ENCODE measurements at places on chromosomes 1 and 21.

GRCh38 chr1:231691618-231692259, 65.1 kb downstream of the DISC1 start:
- peak; percentile 38 for DNase-seq

DNA sequence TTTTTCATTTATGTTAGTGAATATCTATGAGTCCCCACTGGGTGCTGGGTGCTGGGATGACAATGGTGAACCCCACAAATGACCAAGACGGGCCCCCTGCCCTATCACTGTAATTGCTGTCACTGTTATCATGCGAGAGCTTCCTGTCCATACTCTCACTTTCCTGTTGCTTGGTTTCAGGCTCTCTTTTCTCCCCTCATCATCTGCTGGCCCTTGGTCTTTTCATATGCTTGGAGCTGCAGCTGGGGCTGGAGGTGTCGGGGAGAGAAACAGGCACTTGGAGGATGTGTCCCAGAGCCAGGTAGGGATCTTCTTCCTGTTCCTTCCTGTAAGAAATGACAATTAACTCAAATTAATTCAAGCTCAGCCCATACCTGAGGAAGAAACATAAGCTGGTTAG, 348.0 kb downstream of the PTPRU start:
- no peak for DNase-seq

DNA sequence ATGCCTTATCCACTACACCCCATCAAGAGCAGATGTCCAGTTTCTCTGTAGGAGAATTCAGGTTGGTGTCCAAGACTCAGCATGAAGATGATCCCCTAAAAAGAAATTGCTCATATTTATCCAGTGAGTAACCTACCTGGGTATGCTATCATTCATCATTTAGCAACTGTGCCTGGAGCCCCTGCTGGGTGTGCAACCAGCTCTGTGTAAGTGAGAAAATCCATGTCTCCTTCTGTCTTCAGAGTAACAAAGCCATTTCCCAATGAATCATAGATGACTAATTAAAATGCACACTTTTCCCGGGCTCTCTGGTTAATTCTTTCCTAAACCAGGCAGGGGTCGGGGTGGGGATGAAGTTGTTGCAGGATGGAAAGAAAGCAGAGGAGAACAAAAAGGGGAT, 35.8 kb downstream of the OLFML3 start:
- DNase-seq = no peak

- no peak for DNase-seq
Measured at GRCh38 chr1:17347769-17348592, 24.0 kb upstream of the PADI6 start.

DNA sequence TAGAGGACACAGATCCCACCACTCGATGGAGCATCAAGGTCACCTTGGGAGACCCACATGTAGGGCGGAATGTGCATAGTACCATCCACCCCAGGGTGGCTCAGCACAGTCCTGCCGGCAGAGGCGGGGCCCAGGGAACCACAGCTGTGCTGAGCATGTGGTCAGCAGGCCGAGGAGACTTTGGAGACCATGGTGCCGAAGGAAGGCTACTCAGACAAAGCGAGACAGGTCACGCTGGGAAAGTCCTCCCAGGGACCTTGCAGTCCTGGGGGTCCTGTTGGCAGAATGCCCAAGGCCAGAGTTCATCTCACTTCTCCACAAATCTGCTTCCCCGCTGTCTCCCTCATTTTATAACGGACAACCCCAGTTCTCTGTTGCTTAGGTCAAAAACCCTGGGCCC, 22.5 kb downstream of the WNT3A start:
- no peak for DNase-seq

GRCh38 chr1:9410737-9411297, 118.1 kb downstream of the SPSB1 start:
- DNase-seq = peak; percentile 60

Data from SK-N-DZ (cell line).